ENCODE measurements at places on chromosomes 3 and 15.

DNA sequence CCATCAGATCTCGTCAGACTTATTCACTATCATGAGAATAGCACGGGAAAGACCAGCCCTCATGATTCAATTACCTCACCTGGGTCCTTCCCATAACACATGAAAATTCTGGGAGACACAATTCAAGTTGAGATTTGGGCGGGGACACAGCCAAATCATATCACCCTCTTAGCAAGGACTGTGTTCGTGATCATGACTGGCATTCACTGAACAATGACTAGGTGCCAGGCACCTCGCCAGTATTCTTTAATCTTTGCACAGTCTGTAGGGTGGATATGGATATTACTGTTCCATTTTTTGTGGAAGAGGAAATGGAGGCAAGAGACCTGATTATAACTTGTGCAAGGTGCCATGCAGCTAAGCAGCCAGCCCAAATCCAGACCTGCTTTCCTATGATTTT, 77.5 kb downstream of the IGF1R start:
- DNase-seq = no peak

GRCh38 chr15:92091155-92091734, 237.7 kb downstream of the SLCO3A1 start:
- no peak for DNase-seq

DNA sequence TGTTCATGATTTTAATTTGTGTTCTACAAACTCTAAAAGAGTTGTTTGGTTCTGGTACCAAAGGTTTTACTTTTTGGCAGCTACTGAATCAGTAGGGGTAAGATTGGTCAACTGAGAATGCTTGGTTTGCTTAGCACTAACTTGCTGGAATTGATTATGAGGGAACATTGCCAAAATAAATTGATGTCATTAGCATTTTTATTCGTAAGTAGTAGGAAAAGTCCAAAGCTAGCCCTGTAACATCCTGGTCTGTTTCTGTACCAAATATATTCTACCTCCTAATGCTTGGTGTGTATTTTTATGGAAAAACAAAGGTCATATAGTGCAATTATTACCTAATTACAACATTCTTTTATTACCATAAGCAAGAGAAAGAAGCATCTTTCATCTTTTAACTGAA, 35.9 kb upstream of the KPNA4 start:
- DNase-seq = no peak

GRCh38 chr3:24533561-24534193, 39.0 kb upstream of the THRB start:
- DNase-seq = peak; percentile 17

- peak; percentile 22 for DNase-seq
These were observed 27.2 kb downstream of the LRRC2 start for GRCh38 chr3:46538803-46539442.

- no peak for DNase-seq
These were observed 92.4 kb downstream of the MEGF11 start for GRCh38 chr15:66161108-66161507.

DNA sequence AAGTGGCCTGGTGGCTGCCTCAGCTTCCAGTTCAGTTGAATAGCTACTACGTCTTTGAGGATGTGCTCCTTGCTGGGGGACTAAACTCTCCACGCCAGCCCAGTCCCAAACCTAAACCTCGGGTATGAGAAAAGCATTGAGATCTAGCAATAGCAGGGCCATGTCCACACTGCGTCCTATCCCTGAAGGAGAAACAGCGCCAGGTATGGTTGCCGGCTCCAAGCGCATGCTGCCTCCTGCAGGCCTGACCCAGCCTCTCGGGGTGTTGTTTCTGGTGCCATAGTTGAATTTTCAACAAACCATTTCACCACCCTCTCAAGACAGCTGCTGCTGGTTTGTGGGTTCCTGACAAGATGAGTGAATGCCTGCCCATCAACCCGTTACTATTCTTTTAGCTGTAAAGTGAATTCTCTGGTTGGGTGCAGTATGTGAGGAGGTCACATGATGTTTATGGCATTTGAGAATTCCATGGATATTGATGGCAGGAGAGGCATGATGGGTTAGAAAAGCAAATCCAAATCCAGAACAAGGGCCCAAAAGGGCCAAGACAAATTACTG, 13.0 kb upstream of the SLC28A1 start:
- no peak for DNase-seq

GRCh38 chr3:63370094-63370493, 92.0 kb downstream of the SYNPR start:
- DNase-seq = no peak

- peak; percentile 78 for DNase-seq
These were observed 32.7 kb downstream of the UBXN7 start for GRCh38 chr3:196399485-196399945.

- peak; percentile 8 for DNase-seq
These were observed 6.2 kb downstream of the MGA start for GRCh38 chr15:41666353-41666920.

- DNase-seq = peak; percentile 58
These were observed 183.5 kb downstream of the TJP1 start for GRCh38 chr15:29638781-29639180.

DNA sequence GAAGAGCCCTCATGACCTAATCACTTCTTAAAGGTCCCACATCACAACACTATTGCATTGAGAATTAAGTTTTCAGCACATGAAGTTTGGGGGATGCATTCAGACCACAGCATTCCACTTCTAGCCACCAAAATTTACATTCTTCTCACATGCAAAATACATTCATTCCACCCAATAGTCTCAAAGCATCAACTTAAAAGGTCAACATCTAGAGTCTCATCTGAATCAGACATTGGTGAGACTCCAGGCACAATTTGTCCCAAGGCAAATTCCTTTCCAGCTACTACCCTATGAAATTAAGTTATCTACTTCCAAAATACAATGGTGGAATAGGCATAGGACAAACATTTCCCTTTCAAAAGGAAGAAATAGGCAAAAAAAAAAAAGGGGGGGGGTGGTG, 64.9 kb downstream of the PLSCR2 start:
- no peak for DNase-seq

- no peak for DNase-seq
These were observed 805.8 kb downstream of the PLOD2 start for GRCh38 chr3:145355206-145355605.

DNA sequence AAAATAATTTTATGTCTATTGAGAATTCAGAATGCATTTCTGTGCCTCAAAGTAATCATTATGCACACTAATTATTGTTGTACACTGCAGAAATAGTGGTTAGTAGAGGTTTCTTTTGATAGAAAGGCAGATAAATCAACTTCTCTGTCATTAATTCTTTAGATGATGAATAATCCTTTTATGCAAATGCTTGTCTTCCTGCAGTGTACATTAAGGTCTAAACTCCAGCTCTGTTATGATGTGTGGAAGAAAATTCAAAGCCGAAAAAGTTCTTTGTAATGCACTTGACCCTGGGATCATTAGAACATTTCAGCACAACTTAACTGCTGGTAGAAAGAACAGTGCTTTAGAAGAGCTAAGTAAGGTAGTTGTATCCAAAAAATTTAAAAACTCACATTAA, 353.0 kb downstream of the NLGN1 start:
- DNase-seq = no peak

GRCh38 chr15:60349589-60349988, 48.2 kb downstream of the ANXA2 start:
- no peak for DNase-seq

DNA sequence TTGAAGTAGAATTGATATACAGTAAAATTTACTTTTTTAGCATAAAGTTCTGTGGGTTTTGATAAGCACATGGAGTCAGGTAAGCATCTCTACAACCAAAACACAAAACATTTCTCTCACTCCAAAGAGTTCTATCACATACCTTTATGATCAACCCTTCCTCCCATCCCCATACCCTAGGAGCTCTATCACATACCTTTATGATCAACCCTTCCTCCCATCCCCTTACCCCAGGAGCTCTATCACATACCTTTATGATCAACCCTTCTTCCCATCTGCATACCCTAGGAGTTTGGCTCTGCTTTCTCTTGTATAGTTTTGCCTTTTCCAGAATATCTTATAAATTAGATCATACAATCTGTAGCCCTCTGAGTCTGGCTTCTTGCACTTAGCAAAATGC, 315.1 kb downstream of the ROBO2 start:
- no peak for DNase-seq

GRCh38 chr3:133330065-133330464, 69.8 kb upstream of the BFSP2 start:
- DNase-seq = no peak

- DNase-seq = peak; percentile 73
These were observed 34.5 kb downstream of the ESYT3 start for GRCh38 chr3:138468886-138469285.

- no peak for DNase-seq
These were observed 205.9 kb downstream of the GABRG3 start for GRCh38 chr15:27176785-27177406.

DNA sequence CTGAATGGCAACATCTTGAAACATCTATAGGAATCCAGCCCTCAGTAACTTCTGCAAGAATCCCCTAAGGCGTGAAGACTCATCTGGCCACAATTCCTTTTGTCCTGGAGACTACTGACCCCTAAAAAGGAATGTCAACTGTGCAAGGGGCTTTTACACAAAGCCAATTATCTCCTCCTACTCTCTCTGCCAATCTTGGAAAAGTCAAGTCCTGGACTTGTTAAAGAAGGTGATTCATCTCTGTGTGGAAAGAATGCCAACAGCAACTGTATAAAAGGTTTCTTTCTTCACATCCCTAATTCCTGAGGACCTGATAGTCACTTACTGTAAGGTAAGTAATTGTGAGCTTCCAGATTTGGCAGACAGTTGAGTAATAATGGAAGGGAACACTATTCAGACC, 22.3 kb downstream of the THRB start:
- DNase-seq = peak; percentile 60

GRCh38 chr3:71589132-71589531, 5.6 kb upstream of the FOXP1 start:
- DNase-seq = no peak

- DNase-seq = peak; percentile 10
These were observed 112.2 kb upstream of the SLC6A11 start for GRCh38 chr3:10703875-10704274.

DNA sequence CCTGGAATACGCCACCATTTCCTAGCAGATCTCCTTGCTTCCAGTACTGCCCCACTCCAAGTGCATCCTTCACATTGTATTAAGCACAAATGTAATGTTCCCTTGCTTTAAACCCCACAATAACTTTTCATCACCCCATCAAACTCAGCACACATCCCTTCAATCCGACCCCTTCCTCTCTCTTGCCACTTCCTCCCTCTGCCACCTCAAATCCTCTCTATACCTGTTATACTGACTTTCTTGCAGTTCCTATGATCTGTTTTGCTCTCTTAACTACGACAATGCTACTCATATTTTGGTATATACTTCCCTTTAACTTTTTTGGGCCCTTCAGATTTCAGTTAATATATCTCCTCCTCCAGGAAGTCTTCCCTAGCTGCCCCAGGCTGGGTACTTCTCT, 14.1 kb downstream of the PARL start:
- no peak for DNase-seq

GRCh38 chr3:12890610-12891390, 49.4 kb upstream of the RPL32 start:
- no peak for DNase-seq

DNA sequence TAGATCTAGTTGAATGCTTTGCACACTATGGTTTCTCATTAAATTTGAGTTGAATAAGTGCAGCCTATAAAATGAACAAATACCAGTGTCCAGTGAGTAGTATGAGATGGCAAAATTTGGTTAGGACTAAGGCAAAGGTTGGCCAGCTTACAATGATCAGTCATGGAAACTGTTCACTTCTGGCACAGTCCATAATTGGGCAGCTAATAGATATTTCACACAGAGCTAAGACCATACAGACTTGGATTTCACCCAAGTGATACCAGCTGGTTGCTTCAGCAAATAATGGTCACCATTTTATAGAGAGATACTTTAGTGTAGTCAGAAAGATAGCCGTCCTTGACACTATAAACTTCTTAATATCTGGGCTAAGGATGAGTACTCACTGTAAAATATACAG, 15.7 kb downstream of the GAP43 start:
- no peak for DNase-seq

DNA sequence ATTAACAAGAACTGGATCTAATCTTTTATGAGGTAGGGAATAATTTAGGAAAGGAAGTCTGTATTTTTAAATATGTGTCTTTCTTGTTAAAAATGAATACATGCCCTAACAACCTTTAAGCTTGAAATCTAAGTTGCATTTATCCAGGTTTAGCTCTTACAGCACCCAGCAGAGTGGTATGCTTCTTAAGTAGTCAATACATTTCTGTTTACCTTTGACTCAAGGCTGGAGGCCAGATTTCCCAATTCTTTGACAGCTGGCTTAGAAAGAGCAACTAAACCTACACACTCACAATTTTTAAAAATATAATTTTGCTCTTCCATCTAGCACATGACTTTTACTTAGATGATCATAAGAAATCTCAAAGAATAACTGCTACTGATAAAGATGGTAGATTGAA, 148.9 kb downstream of the DPH6 start:
- no peak for DNase-seq

DNA sequence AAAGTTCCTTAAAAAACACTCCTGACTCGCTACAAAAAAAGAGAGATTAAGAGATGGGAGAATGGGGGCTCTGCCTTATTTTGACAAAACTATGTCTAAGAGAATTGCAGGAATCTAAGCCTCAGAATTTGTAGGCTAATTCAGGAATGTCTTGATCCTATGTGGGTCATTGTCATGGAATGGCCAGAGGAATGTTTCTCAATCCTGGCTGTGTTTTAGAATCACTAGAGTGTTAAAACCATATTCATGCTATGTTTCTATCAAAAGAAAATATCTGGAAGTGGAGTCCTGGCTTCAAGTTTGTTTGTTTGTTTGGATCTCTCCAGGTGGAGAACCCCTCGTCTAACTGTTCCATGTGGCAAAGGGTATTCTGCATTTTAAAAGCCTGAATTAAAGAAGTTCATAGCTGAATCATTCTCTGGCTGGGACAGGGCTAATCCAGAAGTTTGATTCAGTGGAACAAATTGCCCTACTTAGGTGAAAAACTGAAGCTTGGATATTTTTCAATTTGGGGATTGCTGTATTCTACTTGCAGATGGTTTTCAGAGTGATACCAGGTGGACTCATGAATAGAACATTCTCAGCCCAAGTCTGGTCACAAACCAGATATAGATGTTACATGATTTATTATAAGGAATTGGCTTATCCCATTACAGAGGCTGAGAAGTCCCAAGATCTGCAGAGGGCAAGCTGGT, 28.2 kb downstream of the GJD2 start:
- DNase-seq = peak; percentile 19

DNA sequence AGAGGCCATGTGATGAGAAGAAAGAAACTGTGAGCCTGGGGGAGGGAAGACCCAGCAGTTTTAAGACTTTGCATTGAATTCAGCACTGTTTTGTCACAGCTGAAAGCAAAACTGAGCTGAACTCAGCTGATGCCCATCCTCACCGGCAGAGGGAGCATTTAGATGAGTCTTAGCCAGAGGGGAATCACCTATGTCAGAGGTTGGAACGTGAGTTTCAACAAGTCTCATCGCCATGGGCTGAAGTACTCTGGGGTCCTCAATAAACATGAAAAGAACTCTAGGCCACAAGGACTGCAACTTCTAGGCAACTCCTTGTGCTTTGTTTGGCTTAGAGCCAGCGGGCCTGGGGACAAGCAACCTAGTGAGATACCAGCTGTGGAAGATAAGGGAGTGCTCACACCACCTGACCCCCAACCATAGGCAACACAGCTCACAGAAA, 324.5 kb downstream of the TBL1XR1 start:
- DNase-seq = peak; percentile 12
